ENCODE measurements at places on chromosomes 16 and 17. TPM values are rescaled to one million over a fixed set of nuclear protein-coding genes. Genes with fewer than 3 reads are reported as not detected.

The SPEM2 gene
- total RNA-seq, result not detected

The CIBAR2 gene
- not detected for total RNA-seq

The MYCBPAP gene
- total RNA-seq, result 0.13 TPM

The ZNF597 gene
- total RNA-seq, result 1.8 TPM

The ALDH3A1 gene
- total RNA-seq, result 0.24 TPM

The MYH2 gene
- 0.22 TPM for total RNA-seq

The HEATR9 gene
- total RNA-seq, result not detected

The PPP1R1B gene
- total RNA-seq, result 1.2 TPM

The GP1BA gene
- not detected for total RNA-seq

The PRCD gene
- total RNA-seq, result 2.7 TPM

The DNAI2 gene
- not detected for total RNA-seq

The SOST gene
- 0.24 TPM for total RNA-seq

The LYRM9 gene
- total RNA-seq, result 8.8 TPM

The KRT20 gene
- total RNA-seq, result not detected

The LRRC37A3 gene
- total RNA-seq, result 4.2 TPM

The TMC7 gene
- total RNA-seq, result 1.9 TPM

The CD300A gene
- 2.6 TPM for total RNA-seq

The CLEC19A gene
- total RNA-seq, result not detected

The VEZF1 gene
- 55.3 TPM for total RNA-seq

The FLCN gene
- 36.1 TPM for total RNA-seq

The SMARCD2 gene
- total RNA-seq, result 18.8 TPM

All from cardiac septum (tissue), 1 donor.